ENCODE measurements at places on chromosomes 3 and 15. TPM values are rescaled to one million over a fixed set of nuclear protein-coding genes. Genes with fewer than 3 reads are reported as not detected.

The SYNPR gene
- not detected for total RNA-seq

The ISLR gene
- total RNA-seq = not detected

The SNTN gene
- total RNA-seq = not detected

The GCSAM gene
- total RNA-seq = 39.2 TPM

The RAD54L2 gene
- total RNA-seq = 17.6 TPM

The FEZF2 gene
- not detected for total RNA-seq

The GP9 gene
- total RNA-seq = not detected

The INTS14 gene
- 40.1 TPM for total RNA-seq

GRCh38 chr15:62912808-62913207 lies 129.7 kb upstream of the TPM1 start:
- no peak for DNase-seq

DNA sequence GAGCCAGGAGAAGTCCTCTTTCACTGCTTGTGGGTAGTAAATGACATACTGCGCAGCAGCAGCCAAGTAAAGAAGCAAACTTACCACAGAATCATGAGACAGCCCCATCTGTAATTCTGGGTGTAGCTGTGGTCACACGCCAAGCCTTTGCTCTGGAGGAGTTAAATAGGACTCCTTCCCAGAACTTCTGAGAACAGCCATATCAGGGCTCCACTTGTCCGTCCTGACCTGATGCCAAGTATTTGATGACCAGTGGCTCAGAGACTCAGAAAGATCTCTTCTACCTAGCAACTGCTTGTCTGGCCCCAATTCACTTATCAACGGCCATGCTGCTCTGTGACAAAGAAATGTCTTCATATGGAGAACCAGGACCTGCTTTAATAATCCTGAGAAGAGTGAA lies 20.6 kb upstream of the GOLIM4 start:
- no peak for DNase-seq

DNA sequence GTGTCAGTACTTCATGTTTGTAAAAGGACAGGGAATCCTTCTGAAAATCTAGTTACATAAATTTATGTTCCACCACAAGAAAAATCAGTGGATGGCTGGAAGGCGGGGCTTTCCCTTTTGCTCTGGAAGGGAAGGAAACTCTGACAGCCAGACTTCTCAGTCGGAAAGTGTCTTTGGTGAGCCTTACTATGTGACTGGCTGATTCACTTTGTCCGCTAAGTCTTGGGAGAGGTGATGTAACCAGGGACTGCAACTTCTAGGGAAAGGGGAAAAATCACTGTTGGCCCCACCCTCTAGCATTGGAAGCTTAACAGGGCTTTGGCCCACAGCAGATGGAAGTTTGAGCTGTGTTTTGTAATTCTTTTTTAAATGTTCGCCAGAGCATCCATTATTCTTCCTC lies 281.4 kb upstream of the CTDSPL start:
- no peak for DNase-seq

- no peak for DNase-seq
These were observed 108.8 kb upstream of the HACD2 start for GRCh38 chr3:123693584-123694190.

DNA sequence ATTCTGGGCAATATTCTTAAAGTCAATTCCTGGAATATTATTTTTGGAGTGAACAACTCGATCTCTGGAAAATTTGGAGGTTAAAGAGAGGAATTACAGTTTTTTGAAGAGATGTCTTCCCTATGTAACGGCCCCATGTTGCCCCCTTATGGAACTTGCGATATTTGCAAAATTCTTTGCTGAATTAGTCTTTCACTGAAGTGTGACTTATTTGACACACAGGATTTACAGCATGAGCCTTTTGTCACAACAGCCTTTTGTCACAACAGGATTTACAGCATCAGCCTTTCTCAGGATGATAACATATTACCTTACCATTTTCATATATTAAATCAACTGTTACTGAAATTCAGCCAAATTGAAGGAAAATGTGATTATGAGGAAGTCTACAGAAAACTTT lies 37.8 kb upstream of the SPTSSB start:
- DNase-seq = peak; percentile 80
